ENCODE measurements at places on chromosomes 5 and 9.

DNA sequence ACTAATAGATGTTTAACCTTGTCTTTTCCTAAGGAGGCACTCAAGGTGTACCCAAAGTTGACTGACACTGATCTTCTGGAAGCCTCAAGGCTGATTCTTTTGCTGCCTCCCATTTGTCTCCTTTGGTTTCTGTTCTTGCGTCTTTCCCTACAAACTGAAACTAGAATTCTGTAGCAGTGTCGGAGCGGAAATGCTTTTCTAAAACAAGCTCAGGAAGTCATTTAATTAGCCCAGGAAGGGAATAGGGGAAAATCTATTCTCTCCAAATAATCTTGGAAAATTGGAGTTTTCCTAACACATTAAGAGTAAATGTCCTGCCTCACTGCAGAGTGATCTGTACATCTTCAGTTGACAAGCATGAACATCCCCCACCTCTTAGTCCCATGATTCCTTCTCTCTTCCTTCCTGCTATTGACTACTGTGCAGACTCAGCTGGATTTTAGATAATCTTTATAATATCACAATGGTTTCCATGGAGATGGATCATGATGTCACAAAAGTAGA, 182.7 kb downstream of the NR3C1 start:
- DNase-seq = no peak

DNA sequence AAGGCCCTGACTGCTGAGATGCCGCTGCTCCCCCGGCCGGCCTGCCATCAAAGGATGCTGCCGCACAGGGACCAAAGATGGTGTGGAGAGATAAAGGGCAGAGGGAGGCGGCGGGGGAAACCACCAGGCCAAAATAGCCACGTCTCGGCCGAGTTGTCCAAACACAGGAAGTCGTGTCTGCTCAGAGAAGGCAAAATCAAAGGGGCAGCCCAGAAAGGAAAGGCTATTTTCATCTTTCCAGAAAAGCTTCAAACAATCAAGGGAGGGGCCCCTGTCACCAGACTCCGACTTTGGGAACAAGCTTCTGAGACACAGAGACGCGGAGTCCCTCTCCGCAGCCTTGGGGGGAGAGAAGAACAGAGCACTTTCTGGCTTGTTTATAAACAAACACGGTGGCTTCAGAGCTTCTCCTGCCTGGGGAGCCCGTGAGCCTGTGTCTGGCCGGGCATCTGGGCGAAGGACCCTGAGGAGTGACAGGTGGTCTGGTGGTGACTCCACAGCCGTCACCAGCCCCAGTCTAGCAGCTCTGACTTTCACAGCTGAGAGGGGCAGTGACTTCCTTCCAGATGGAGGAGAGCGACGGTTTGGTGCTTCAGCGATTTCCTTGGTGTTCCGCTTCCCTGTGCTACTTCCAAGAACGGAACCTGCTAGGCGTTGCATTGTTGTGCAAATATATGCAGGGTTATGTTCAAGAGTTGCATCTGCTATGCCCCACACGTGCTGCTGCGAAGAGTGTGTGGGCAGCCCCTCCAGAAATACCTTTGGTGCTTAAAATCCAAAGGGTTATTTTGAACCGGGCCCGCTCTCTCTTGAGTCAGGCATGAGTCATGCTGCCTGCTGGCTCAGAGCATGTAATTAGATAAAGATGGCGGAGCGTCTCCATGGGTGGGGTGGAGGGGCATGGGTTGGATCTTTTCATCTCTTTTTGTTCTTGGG, 24.0 kb downstream of the ADAMTSL2 start:
- DNase-seq = no peak

GRCh38 chr5:39543335-39543734, 118.6 kb upstream of the DAB2 start:
- DNase-seq = no peak

DNA sequence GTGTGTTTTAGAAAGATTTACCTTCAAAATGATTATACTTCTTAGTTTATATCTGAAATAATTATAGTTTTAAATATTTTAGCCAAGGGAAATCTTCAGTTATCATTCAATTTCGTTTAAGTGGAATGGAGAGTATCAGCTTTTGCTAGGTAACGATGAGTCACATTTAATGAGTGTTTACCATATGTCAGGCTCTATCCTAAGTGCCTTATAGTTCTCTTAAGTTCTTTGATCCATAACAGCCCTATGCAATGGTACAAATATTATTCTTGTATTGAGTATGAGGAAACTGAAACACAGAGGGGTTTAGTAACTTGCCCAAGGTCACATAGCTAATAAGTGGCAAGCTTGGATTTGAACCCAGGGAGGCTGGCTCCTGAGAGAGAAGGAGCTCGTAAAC, 37.5 kb upstream of the SHB start:
- DNase-seq = no peak

- no peak for DNase-seq
Observed at GRCh38 chr9:91305596-91306295, 56.0 kb downstream of the AUH start.

DNA sequence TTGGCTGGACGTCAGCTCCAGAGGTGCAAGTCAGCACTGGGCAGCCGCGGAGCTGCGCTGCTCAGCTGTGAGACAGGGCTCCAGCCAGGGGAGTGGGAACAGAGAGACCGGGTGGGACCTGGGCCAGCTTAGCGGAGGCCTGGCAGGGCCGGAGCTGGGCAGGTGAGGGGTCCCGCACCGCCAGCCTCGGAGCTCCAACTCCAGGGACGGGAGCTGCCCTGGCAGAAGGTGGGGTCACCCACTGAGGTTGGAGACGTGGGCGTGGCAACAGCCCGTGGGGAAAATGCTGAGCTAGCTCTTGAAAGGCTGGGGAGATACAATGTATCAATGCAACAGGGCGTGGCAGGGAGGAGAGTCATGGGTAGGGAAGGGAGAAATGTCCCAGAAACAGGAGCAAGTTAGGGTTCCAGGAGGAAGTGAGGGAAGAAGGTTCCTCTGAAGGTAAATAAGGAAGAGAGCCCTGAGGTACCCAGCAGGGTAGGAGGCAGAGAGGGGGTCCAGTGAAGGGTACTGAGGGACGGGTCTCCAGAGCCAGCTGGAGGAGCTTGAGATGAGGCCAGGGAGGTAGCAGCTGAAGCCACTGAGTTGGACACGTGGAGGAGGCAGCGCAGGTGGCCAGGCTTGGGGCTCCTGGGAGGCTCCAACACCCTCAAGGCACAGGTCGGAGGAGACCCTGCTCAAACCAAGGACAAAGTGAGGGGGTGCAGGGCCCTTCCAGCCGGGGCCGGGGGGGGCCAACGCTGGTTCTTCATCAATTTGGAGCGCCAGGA, 736 bp upstream of the NKD2 start:
- DNase-seq = peak; percentile 13

- DNase-seq = no peak
Observed at GRCh38 chr9:121861501-121862180, 210.2 kb downstream of the DAB2IP start.
